ENCODE measurements at places on chromosomes 5 and 9.

GRCh38 chr5:58493141-58493540 lies 1.9 kb downstream of the GAPT start:
- DNase-seq: no peak

DNA sequence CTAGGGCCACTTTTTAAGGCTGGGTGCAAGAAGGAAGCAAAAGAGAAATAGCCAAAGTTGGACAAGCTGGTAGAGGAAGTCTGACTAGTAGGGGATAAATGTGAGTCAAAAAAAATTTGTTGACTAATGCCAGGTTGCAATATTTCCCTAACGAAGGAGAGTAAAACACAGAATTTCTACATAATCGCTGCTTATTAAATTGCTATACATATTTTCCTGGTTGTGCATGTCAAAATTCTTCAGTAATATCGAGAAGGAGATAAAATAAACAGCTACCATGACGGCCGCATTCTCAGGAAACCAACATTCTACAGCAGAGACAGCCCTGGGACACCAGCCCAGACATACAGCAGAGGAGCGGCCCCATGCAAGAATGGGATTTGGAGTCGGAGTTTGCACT lies 148.3 kb downstream of the ESM1 start:
- DNase-seq: no peak

DNA sequence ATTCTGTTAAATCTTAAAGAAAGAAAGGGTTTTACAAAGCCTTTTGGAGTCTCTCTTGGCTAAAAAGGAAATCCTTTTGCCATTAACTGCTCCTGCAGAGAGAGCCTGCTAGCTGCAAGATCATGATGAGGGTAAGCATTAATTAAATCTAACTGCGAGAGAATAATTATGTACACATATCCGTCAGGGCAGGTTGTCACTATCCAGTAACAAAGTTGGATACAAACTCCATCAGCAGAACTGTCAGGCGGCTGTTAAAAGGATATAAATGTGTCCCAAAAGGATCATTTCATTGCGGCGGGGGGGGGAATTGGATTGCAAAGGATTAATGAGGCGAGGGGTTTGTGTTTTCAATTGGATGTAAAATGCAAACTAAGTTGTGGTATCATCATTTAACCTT lies 289.3 kb downstream of the ASTN2 start:
- no peak for DNase-seq

DNA sequence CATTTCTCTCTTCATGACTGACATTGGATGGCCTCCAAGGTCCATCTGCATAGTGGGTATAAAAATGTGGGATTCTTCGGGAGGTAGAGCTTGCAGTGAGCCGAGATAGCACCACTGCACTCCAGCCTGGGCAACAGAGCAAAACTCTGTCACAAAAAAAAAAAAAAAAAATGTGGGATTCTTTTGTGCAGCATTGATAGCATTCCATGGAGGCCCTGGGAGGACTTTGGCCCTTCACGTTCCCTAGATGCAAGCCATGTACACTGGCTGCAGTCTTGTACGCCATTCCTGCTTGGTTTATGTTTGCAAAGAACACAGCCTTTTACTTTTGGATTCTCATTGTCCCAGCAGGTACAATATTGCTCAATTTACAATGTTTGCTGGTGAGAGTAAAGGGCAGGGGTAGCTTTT lies 157.8 kb downstream of the SLCO4C1 start:
- no peak for DNase-seq

GRCh38 chr9:13209498-13209897 lies 70.0 kb downstream of the MPDZ start:
- no peak for DNase-seq

Data from stimulated activated CD4-positive, alpha-beta T cell treated with anti-CD3 and anti-CD28 coated beads, TNF-alpha, amount 100 ng/mL, for 24 hours (primary cell).